ENCODE measurements at places on chromosomes 5 and 9.

DNA sequence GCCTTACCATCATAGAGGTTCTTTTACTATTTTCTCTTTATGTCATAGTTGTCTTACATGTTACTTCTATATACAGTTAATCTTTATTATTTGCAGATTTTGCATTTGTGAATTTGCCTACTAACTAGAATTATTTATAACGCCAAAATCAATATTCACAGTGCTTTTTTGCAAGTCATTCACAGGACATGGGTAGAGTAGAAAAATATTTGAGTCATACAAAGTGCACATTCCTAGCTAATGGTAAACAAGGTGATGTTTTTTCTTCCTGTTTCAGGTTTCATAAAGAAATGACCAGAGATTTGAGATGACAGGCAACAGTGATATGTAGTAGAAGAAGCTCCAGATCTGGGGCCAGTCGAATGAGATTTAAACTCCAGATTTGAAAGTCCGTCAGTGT, 30.0 kb upstream of the OR2Y1 start:
- DNase-seq: no peak

GRCh38 chr5:112830378-112830777, 30.7 kb upstream of the SRP19 start:
- DNase-seq: no peak

DNA sequence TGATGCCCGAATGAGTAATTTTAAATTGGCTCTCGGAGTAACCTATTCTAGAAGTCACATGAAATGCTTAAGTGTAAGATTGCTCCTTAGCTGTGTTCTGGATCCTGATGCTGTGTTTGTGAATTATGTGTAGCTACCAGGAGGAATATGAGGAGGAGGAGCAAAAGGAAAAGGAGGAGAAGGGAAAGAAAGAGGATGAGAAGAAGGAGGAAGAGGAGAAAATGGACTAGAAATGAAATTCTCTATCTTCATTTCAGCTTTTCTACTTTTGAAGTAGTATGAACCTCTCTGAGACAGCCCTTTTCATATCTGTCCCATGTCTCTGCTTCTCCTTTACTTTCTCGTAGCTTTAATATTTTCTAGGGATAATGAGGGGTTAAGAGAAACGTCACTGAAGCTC, 119.4 kb upstream of the ACTBL2 start:
- no peak for DNase-seq

DNA sequence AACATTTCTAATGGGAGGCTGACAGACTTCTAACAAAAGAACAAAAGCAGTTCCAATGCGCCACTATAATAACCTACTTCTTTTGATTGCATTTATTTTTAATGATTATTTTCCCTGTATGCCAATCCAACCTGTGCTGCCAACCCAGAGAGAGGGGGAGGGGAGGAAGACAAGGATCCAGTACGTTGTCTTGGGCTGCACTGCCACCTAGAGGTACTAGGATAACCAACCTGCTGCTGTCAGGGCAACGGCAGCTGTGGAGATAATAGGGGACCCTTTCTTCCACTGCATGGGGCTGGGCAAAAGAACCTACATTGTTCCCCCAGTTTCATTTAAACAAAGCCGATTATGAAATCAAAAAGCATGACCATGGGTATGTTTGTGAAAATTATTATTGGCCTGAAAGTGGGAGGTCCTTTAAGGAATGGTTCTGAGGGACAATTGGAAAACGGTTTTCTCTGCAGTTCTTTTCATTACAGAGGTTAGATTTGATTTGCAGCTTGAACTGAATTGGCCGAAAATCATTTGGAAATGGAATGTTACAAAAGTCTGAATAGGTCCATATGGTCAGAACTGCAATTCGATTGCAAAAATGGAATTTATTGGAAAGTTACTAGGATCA, 101.3 kb downstream of the RASEF start:
- DNase-seq: peak; percentile 21

DNA sequence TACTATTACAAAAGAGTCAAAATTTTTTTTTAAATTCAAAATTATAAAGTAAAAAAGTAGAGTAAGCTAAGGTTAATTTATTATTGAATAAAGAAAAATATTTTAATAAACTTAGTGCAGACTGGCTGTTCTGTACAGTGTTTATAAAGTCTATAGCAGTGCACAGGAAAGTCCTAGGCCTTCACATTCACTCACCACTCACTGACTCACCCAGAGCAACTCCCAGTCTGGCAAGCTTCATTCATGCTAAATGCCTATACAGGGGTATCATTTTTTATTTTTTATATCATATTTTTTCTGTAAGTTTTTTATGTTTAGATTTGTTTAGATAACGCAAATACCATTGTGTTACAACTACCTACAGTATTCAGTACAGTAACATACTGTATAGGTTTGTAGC, 700.7 kb upstream of the GRAMD2B start:
- DNase-seq: no peak

All from CD4-positive, alpha-beta T cell treated with Interleukin-1 beta for 1 hour (primary cell).